ENCODE measurements at places on chromosomes 7 and 10.

- no peak for DNase-seq
Observed at GRCh38 chr7:80401708-80402107, 110.2 kb downstream of the GNAT3 start.

GRCh38 chr10:8498881-8499280, 444.4 kb downstream of the GATA3 start:
- DNase-seq: no peak

DNA sequence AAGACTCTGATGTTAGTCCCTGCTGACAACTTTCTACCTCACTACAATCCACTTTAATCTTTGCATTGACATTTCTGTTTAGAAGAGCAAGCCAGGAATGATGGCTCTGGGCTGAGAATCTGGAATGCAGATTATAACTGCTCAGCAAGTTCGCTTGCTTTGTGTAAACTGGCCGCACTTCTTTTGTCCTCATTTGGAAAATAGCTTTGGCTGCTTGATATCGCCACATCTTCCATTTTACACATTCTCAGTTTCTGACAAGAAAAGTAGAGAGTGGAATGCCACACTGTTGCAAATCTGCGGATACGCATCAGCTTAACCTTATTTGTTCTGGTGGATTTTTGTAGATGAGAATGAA, 429.8 kb downstream of the KCNMA1 start:
- peak; percentile 49 for DNase-seq

GRCh38 chr7:86411814-86412213, 231.9 kb upstream of the GRM3 start:
- DNase-seq: no peak

DNA sequence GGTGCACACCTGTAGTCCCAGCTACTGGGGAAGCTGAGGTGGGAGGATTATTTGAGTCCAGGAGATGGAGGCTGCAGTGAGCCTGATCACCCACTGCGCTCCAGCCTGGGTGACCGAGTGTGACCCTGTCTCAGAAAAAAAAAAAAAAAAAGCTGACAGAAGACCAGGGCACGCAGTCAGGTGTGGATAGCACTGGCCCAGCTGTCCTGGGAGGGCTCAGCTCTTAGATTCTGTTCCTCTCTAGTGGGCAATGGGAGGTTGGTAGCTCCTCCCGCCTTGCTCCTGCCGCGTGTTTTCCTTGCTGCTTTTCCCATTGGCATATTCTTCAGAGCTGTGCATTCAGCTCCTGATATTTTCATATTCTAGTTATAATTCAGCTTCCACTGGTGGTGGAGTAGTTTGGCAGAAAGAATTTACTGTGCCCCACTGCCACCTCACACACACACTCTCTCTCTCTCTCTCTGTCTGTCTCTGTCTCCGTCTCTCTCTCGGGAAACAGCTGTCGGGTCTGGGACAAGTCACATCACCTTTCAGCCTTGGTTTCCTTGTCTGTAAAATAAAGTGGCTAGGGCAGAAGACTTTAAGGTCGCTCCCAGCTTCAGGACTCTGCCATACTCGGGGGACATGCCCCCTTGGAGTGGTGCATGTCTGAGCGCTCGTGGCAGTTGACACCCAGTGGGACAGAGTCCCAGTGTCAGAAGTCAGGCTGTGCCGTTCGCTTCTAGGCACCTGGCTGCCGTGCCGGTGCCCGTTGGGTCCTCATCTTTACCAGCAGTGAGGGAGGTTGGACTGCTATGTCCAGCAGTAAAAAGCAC, 25.9 kb upstream of the ANKRD2 start:
- DNase-seq: no peak

GRCh38 chr7:156091519-156092080, 279.3 kb upstream of the SHH start:
- no peak for DNase-seq

DNA sequence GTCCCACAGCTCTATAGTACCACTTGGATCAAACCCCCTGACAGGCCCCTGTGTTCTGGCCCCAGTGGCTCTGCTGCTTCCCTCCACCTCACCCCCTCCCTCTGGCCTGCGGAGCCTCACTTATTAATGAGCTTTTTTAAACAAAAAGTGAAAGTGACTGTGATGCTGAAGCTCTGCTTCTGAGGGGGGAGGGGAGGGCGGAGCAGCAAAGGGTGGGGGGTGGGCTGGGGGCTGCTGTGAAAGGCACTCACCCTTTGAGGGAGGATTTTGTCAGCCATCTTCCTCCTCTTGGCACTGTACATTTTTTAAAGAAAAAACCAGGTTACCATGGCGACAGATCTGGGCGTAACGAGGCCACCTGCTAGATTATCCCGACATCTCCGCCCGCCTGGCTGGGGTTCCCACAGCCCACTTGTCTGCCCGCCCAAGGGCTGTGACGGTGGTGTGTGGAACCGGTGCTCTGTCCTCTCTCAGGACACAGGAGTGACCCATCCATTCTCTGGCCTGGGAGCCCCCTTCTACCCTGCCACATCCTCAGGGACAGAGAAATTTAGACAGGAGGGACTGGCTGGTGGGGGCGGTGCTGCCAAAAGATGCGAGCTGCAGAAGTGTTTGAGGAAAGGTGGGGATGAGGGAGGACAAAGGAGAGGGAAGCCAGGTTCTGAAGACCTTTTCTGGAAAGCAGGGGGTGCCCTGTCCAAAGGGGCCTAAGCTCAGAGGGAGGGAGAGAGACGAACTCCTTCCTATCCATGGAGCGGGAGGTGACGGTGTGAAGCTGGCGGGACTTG, 4.9 kb downstream of the SMARCD3 start:
- no peak for DNase-seq

GRCh38 chr7:27198138-27198841, 1.6 kb downstream of the HOXA13 start:
- DNase-seq: no peak

- no peak for DNase-seq
Observed at GRCh38 chr7:152602962-152603361, 73.0 kb downstream of the XRCC2 start.

DNA sequence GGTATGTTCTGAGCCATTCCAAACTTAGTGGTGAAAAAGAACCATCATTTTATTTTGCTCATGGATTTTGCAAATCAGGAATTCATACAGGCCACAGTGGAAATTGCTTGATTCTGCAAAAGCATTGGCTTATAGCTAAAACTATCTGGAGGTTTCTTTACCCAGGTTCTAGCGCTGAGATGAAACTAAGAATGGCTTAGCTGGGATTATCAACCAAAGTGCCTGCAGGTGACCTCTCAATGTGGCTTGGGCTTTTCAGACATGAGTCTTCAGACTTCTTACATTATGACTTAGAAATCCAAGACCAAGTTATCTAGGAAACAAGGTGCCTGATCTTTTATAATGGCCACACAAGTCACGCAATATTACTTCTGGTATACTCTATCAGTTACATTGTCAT, 140.1 kb downstream of the HGF start:
- DNase-seq: no peak

DNA sequence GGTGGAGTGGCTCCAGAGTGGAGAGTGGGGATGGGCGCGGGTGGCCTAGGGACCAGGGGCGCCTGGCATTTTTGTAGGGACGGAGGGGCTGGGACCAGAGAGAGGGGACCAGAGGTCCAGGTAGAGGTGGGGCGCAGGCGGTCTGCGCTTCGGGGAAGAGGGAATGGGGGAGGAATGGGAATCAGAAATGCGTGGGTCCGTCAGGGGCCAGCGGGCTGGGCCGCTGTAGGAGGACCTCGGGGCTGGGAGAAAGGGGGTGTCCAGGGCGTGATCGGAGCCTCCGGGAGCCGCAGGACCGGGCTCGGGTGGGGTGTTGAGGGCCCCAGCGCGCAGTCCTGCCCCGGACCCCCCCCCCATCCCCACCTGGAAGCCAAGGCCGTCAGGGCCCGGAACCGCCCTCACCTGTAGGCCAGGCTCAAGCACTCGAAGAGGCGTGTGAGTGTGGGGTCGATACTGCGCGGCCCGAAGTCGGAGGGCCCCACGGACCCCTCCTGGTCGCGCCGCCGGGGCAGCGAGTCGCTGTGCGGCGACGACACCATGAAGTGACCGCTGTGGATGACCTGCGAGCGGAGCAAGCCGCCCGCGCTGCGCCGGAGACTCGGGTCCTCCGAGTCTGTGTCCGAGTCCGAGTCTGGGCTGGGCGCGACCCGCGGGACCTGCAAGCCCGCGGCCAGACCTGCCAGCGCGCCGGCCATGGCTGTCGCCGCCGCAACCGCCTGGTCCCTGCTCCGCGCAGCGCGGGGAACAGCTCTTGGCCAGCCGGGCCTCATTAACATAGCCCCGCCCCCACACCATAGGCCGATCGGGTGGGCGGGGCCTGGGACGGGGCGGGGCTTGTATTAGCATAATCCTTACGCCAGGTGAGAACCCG, at the start of gene MLXIPL:
MLXIPL (minus strand) TSS at position 725 of the 871 bp plus-strand sequence; CDS start at position 695, 30 bp downstream.
- DNase-seq: peak; percentile 21

DNA sequence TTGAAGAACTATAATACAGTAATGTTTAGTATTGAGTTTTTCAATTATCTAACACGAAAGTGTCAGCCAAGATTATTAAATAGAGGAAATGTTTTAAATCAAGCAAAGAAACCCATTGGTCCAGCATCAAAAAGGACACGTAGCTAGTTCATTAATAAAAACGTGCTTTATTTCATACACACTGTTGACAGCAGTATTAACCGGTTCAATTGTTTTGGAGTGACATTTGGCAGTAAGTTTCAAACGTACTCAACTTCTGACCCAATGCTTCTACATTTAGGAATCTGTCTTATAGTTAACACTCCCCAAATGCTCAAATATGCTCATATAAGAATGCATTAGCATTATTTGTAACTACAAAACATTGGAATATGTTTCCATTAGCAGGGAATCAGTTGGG, 41.3 kb downstream of the SLC16A12 start:
- DNase-seq: no peak

- peak; percentile 24 for DNase-seq
Observed at GRCh38 chr7:91916051-91916440, 24.6 kb upstream of the AKAP9 start.

DNA sequence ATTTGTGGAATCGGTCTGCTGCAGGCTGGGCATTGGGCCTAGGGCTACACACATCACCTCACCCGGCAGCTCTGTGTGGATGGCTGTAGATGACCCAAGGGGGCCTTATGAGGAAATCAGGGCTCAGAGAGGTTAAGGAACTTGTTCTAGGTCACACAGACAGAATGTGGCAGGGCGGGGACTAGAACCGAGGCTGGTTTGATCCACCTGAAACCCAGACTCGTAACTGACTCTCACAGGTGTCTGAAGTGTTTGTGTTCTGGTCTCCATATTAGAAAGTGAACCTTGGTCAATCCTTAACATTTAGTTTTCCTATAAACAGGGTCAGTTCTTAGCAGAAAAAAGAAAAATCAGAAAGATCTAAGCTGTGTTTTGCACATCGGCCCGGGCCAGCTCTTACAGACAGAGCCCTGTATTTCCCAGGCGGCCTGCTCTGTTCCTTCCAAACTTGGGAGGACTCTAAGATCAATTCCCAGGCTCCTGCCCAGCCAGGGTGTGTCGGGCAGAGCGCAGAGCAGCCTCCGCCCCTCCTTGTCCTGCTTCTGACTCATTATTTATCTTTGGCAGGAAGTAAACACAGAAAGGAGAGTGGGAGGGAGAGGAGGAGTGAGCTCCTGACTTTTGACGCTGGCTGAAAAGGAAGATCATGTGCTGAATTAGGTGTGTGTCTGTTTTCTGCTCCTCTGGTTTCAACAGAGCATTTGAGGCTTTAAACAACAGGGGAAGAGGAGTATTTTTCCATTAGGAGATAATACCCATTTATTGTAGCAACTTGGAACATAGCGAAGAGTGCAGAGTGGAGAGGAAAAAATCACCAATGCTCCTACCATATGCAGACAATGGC, 74.1 kb downstream of the TACC2 start:
- DNase-seq: peak; percentile 29

DNA sequence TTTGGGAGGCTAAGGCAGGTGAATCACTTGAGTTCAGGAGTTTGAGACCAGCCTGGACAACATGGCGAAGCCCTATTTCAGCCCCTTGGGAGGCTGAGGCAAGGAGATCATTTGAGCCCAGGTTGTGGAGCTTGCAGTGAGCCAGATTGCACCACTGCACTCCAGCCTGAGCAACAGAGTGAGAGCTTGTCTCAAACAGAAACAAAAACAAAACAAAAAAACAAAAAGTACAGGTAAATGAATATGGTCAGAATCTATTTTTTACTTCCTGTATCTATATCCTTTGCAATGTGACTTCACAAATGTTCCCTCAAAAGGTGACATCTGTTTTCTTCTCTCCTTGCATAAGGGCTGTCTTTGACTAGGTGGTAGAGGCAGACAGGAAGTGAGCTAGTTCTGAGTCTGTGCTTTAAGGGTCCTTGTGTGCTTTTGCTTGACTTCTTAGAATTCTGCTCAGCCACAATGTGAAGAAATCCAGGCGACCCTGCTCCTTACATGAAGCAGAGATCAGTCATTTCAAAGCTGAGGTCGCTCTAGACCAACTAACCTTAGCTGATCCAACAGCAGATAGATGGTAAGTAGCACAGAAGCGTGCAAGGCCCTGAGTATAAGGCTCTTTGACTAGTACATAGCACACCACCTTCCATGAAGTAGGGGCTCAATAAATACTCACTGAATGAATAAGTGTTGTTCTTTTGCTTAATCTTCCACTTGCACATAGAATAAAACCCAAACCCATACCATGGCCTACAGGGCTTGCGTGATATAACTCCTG, 423.2 kb upstream of the PCDH15 start:
- DNase-seq: no peak

GRCh38 chr10:13458687-13459012, 70.2 kb downstream of the BEND7 start:
- DNase-seq: no peak

DNA sequence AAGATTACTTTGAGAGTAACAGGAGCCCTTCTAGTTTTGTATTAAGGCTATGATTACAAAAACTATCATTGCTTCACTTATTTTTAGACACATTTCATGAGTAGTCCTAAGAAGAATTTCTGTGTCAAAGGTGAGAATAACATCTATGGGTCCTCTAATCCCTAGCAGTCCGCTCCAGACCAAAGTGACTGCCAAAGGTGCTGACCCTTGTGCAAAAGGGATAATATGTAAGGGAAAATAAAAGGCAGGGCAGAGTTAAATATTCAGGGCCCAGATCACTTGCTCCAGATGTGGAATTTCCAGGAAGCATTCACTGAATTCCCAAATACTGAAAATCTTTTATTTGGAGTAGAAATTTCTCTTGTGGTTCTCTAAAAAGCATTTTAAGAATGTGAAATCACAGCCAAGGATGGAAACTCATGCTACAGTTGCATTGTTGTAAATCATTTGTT, 29.3 kb downstream of the RHOBTB1 start:
- DNase-seq: peak; percentile 99

DNA sequence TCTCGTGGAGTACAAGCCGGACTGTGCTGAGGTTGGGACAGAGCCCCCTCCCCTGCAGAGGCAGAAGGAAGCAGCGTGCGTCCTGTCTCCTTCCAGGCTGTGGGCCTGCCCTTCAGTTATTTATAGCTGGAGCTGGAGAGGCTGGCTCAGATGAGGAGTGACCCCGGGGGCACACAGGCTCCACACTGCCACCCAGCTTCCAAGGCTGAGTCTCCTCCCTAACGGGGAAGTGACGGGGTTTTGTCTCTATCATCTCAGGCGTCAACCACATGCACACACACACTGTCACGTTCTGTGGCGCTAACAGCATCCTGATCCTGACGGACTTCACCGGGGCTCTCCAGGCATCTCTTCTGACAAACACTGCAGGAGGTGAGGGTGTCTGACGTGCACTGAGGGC, 25.4 kb downstream of the AMZ1 start:
- DNase-seq: no peak

GRCh38 chr7:88278881-88279280, 27.8 kb downstream of the STEAP4 start:
- DNase-seq: no peak

- no peak for DNase-seq
Observed at GRCh38 chr7:151775547-151776443, 101.1 kb downstream of the PRKAG2 start.

- no peak for DNase-seq
Observed at GRCh38 chr7:65390588-65390987, 16.9 kb downstream of the ZNF92 start.

- DNase-seq: no peak
Observed at GRCh38 chr10:11292576-11293302, 275.1 kb downstream of the CELF2 start.

All from fibroblast of upper back skin (primary cell).